AG09309 (cell line): ENCODE measurements at places on chromosomes 3 and 15.

- no peak for DNase-seq
Measured at GRCh38 chr15:59548501-59549226, 62.9 kb upstream of the GCNT3 start.

DNA sequence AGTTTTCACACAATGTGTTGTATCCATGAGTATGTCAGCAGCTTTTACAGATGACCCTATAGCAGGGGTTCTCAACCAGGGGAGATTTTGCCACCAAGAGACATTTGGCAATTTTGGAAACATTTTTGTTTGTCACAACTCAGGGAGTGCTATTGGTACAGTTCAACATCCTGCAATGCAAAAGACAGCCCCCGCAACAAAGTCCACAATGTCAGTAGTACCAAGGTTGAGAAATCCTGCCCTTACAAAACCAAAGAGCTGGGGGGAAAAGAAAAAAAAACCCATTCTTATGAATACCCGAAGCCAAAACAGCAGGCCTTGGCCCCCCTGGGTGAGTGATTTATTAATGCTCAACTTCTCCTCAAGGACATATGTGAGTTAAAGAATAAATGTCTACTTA, 99.1 kb downstream of the LARS2 start:
- no peak for DNase-seq

- no peak for DNase-seq
Measured at GRCh38 chr15:58462547-58462946, 30.8 kb downstream of the LIPC start.

GRCh38 chr15:27176785-27177406, 205.9 kb downstream of the GABRG3 start:
- no peak for DNase-seq
